ENCODE measurements at places on chromosomes 7 and 10.

GRCh38 chr10:64508029-64508661 lies 986.9 kb downstream of the REEP3 start:
- no peak for DNase-seq

GRCh38 chr10:85262992-85263391 lies 934.6 kb downstream of the CCSER2 start:
- no peak for DNase-seq

- DNase-seq: no peak
Measured at GRCh38 chr7:139893461-139893860, 64.4 kb downstream of the TBXAS1 start.

DNA sequence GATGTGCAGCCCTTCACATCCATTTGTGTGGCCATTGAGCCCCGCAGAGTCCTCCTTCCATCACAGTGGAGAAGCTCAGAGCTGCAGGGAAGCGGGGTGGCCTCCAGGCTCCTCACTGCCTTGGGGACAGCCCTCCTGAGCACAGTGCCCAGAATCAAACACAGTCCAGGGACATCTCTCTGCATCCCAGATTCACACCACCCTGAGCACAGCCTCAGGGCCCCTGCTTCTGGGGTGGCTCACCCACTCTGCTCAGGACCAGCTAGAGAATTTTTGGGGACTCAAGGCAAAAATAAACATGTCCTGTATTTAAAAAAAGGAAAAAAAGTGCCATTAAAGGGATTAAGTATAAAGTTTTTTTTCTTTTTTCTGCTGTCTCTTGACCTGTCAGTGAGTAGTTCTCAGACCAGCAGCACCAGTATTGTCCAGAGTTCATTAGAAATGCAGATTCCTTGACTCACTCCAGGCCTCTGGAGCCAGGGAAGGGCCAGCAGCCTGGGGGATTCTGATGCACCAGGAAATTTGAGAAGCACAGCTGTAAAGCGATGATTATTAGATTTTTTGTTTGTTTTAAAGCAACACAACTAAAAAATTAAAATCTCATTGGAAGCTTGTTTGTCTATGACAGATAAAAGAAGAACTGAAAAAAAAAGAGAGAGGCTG lies 61.6 kb downstream of the ARHGAP22 start:
- no peak for DNase-seq

- no peak for DNase-seq
Measured at GRCh38 chr10:43453266-43453831, 16.4 kb downstream of the ZNF487 start.

- peak; percentile 67 for DNase-seq
Measured at GRCh38 chr7:128405471-128406313, 4.1 kb downstream of the IMPDH1 start.

- peak; percentile 93 for DNase-seq
Measured at GRCh38 chr7:74575083-74575784, 82.3 kb upstream of the GTF2I start.

GRCh38 chr10:30870896-30871295 lies 160.8 kb downstream of the ZNF438 start:
- DNase-seq: no peak

DNA sequence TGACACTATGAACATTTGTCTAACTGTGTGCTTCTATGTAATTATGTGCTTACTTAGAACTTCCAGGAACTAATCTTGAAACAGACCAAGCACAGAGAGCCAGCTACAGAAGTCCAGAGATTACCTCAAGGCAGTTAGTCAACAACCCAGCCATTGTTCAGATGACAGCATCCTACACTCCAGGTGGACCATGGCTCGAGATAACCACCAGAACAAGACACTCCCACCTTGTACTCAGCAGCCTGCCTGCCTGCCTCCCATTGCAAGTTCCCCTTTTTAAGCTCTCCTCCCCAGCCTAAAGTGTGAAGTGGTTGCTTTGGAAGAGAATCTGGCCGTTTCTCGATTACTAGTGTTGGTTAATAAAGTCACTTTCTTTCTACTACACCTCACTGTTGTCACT lies 1080.6 kb upstream of the LRRN3 start:
- DNase-seq: no peak

- DNase-seq: no peak
Measured at GRCh38 chr7:34069676-34070075, 164.3 kb downstream of the BMPER start.

- no peak for DNase-seq
Measured at GRCh38 chr7:151257990-151258389, 9.5 kb upstream of the SMARCD3 start.

DNA sequence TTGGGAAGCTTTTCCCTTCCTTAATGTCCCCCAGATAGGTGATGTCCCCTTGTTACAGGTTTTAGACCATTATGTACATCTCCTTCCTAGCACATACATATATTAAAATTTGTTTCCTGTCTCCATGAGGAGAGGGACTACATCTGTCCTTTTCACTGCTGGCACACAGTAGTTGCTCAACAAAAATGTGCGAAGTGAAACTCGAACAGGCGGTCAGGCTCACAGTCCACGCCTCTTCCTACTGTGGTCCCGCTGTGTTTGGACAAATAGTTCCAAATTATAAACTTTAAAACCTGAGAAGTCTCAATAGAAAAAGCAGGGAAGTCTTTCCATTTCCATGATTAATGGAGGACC lies 1.2 kb upstream of the HHEX start:
- DNase-seq: no peak

GRCh38 chr10:128097783-128098182 lies 28.4 kb downstream of the MKI67 start:
- no peak for DNase-seq

- no peak for DNase-seq
Measured at GRCh38 chr7:156166692-156167416, 354.6 kb upstream of the SHH start.

DNA sequence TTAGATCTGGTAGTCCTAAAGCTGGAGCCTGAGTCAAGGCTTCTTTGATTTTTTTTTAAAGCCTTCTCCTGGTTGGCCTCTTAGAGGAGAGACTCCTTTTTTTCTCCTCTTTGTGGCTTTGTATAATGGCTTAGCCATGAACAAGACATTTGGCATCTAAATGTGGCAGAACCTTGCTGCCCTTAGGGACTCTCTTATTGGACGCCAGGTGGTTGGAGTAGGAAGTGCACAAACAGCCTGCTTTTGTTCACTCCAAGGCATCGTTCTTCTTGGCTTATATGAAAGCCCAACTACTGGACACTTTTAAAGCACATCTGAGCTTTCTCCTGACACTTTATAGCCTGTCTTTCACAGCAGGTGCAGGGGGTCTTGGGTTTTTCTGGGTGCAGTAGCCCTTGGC lies 25.0 kb downstream of the ZPBP start:
- peak; percentile 20 for DNase-seq

GRCh38 chr10:23419655-23420329 lies 19.1 kb upstream of the OTUD1 start:
- DNase-seq: no peak

DNA sequence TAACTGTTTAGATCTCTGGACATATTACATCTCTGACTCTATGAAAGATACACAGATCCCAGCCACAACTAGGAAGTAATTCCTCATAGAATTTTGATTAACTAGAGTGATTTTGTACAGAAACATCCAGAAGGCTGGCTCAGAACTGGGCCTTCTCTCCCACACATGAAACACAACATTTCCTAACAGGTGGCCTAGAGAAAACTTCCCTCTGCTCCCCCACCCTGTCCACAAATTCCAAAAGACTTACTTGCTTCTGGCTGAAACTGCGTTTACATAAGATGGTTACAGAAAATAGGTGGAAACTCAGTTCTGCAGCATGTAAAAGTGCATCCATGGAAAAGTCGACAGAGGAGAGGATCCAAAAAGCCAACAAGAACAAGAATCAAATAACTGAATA lies 132.9 kb downstream of the FZD1 start:
- no peak for DNase-seq

DNA sequence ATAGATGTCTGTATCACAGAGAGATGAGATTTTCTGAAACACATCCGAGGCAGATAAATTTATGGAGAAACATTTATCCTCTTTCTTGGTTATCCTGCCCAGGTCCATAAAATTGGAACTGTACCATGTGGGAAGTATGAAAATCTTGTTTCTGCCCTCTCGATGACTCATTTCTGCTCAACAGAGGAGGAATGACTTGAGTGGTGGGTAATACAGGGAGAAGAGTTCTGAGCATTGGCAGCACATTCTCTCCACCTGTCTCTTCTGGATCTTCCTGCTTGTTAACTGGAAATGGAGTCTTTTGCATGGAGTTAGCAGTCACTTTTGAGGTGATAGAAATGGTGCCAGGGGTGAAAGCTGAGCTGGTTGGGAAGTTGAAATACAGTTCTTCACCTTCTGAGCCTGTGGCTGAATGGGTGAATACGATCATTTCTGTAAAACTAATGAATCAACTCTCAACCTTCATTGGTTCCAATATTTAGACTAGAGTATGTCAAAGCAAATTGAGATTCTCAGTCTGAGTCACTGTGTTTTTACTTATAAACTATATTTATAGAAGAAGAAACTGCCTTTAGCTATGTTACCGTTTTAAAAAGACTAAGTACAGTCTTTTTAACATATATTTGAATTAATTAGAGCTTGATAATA lies 945.5 kb downstream of the SORCS3 start:
- DNase-seq: no peak

DNA sequence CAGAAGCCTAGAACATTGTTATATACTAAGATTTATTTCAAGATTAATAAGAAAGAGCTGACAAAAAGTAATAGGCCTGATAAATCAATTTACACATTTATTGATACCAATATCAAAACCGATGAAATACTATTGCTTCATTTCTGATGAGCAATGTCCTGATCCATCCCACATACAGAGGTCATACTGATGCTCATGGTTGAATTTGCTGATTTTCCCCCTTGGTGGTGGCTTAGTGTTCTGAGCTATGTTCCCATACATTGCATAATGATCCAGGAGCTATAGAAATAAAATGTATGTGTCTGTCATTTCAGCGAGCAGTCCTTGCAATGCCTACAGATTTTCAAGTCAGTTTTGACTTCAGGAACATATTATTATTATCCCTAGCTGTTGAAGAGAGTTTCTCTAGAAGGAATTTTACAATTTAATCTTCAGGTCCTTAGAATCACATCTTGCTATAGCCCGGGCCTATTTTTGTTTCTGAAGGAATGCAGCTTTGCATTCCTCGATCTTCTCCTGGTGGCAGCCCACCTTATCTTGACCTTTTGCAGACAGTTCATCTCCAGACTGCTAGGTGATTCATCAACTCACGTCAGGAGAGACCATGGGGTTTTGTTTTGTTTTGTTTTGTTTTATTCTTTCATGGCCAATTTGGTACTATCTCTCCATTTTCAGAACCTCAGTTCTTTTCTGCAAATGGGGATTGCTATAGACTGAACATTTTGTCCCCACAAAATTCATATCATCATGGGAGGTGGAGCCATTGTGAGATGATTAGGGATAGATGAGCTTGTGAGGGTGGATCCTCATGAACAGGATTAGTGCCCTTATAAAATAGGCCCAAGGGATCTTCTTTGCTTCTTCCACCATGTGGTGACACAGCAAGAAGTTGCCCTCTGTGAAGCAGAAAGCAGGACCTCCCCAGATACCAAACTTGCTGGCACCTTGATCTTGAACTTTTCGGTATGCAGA lies 465.6 kb upstream of the IGFBP3 start:
- DNase-seq: no peak

GRCh38 chr7:151315038-151315655 lies 26.5 kb upstream of the NUB1 start:
- peak; percentile 62 for DNase-seq

DNA sequence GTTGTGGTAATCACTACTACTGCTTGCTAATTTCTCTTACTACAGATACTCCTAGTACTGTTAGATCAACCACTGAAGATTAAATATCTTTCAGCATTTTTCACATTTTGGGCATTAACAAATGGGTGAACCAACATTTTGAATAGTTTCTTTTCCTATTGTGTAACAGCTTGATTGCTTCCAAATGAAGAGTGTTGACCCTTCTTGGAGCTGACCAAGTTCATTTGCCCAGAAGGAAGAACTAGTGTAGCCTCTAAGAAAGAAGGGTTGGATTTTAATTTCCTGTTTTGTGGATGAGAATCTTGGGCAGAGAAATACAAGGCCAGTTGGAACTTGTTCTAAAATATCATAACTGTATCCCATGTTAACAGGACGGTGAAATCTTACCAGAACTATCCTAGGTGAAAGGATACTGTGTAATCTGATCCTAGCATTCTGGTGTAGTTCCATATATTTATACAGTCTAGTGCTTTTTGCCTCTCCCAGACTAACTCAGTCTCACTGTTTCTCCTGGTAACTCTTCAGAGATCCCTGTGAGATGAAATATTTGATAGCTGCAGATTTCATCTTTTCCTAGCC lies 37.3 kb downstream of the SND1 start:
- peak; percentile 19 for DNase-seq

DNA sequence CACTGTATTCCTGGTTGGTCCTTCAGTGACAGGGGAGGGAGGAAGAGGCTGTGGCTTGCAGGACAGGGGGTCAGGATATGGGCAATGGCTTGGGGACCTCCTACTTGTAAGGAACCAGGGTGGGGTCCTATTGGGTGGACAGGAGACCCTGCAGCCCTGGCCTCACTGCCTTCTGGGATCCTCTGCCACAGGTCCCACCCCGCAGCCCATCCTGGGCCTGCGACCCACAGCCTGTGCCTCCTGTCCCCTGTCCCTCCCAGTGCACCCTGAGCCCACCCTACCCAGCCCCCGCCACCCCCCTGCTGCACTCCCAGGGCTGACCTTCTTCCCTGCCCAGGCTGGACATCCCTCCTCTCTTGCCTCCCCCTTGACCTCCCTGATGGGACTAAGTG lies 58.7 kb upstream of the MYL10 start:
- DNase-seq: no peak

GRCh38 chr7:12028508-12028907 lies 182.6 kb upstream of the TMEM106B start:
- DNase-seq: no peak

GRCh38 chr10:35204650-35205319 lies 78.1 kb downstream of the CREM start:
- no peak for DNase-seq

- DNase-seq: no peak
Measured at GRCh38 chr10:81920213-81920829, 45.3 kb downstream of the NRG3 start.

- no peak for DNase-seq
Measured at GRCh38 chr7:4185136-4185535, 497.0 kb upstream of the FOXK1 start.

DNA sequence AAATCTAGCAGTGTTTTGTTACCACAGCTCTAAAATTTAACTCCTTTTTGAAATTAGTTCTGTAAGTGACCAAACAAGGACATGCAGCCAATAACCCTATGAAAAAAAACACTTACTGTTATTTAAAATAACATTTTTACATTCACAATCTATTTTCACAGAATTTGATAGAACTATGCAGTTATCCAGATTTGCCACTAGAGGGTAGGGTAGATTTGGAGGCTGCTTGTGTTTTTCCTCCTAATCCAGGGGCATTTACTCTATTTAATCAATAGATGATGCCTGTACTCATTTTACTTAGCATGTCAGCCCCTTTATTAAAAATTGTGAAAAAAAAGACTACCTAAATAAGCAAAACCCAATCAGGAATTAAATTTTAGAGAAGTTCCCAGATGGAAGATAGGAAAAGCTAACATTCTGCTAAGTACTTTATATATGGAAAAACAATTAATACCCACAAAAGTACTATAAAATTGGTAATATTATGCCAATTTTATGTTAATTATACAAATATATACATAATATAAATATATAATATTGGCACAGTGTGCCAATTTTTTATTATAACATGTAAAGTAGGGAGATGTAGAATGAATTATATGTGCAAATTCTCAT lies 18.1 kb upstream of the LIPK start:
- peak; percentile 58 for DNase-seq

All from RWPE1 (cell line).